Activated naive CD8-positive, alpha-beta T cell treated with anti-CD3 and anti-CD28 coated beads for 36 hours (primary cell): ENCODE measurements at places on chromosomes 12 and 14. TPM values are rescaled to one million over a fixed set of nuclear protein-coding genes. Genes with fewer than 3 reads are reported as not detected.

Gene SMIM41
- total RNA-seq, result not detected

GRCh38 chr12:72291175-72291574, 19.0 kb downstream of the TRHDE start:
- DNase-seq, result no peak
- H3K4me1 ChIP-seq, result no peaks in the 10 kb centered on the region
- H3K4me3 ChIP-seq, result no peak overlapping the region

Gene TRIM9
- 6.2 TPM for total RNA-seq

DNA sequence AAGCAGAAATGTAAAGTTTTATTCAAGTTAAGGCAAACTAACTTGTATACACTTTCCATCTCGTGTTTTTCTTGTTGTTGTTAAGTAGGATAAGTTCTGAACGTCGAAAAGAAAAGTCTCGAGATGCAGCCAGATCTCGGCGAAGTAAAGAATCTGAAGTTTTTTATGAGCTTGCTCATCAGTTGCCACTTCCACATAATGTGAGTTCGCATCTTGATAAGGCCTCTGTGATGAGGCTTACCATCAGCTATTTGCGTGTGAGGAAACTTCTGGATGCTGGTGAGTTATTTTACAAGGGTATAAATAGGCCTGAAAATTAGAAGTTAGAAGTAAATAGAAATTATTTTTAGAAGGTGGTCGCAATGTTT, 25.0 kb downstream of the HIF1A start:
- peaks cover 64% of the 10 kb centered on the region for H3K4me1 ChIP-seq
- H3K27ac ChIP-seq, result peak overlapping the region; percentile 78
- no peaks in the 10 kb centered on the region for H3K27me3 ChIP-seq

DNA sequence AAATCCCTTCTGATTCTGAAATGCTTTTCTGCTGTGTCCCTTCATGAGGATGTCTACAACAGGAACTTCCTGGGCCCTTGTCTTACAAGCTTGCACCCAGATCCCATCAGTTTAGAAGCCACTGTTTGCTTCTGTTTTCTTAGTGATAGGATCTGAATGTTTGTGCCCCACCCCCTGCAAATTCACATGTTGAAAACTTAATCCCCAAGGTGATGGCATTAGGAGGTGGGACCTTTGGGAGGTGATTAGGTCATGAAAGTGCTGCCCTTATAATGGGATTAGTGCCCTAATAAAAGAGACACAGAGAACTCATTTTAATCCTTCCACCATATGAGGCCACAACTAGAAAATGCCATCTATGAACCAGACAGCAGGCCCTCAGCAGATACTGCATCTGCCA, 36.0 kb upstream of the GNPNAT1 start:
- H3K36me3 ChIP-seq, result no peaks in the 10 kb centered on the region
- no peak for DNase-seq
- H3K27me3 ChIP-seq, result peaks cover 4% of the 10 kb centered on the region
- peaks cover 2% of the 10 kb centered on the region for H3K4me1 ChIP-seq
- H3K27ac ChIP-seq, result no peak overlapping the region

DNA sequence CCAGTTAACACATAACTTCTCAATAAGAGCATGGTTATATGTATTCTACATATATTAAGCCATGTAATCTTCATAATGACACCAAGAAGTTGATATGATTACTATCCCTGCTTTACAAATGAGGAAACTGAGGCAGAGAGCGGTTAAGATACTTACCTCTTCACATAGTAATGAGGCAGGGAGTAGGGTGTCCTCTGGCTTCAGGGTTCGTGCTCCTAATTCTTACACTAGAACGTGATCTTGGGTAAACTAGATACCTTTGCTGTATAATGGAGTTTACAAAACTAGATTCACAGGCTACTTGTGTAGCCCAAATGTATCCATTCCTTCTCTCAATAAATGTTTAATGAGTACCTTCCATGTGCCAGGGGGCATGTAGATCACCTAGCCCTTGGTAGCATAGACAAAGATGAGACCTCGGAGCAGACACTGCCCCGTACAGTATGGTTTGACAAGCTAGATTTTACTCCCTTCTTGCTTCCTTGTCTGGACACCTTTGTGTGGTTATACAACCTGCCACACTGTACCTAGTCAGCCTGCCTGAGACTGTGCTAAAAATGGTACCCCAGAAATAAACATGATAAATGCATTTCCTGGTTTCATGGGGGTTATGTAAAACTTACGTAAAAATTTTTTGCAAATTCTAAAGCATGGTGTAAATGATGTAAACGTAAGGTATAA, 991.8 kb downstream of the VRK1 start:
- no peak overlapping the region for H3K4me3 ChIP-seq
- peaks cover 19% of the 10 kb centered on the region for H3K4me1 ChIP-seq
- no peaks in the 10 kb centered on the region for H3K27me3 ChIP-seq
- no peaks in the 10 kb centered on the region for H3K36me3 ChIP-seq
- no peak for DNase-seq
- no peak overlapping the region for H3K27ac ChIP-seq

DNA sequence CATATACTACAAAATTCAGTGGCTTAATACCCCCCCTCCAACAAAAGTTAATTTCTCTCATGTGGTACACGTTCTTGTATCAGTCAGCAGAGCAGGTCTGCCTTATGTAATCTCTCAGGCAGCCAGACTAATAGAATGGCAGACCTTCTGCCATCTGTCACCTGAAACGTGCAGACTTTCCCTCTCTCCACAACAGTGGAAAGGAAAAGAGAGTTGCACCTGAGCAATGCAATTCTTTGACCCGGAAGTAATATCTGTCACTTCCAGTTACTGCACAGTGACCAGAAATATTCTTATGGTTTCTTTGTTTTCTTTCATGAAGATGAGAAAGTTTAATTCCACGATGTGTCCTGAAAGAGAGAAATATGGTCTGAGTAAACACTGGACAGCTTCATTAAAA, 14.4 kb downstream of the KERA start:
- H3K27ac ChIP-seq, result no peak overlapping the region
- DNase-seq, result no peak
- no peaks in the 10 kb centered on the region for H3K36me3 ChIP-seq
- H3K27me3 ChIP-seq, result peaks cover 10% of the 10 kb centered on the region
- H3K4me1 ChIP-seq, result no peaks in the 10 kb centered on the region

Gene NTN4
- not detected for total RNA-seq

DNA sequence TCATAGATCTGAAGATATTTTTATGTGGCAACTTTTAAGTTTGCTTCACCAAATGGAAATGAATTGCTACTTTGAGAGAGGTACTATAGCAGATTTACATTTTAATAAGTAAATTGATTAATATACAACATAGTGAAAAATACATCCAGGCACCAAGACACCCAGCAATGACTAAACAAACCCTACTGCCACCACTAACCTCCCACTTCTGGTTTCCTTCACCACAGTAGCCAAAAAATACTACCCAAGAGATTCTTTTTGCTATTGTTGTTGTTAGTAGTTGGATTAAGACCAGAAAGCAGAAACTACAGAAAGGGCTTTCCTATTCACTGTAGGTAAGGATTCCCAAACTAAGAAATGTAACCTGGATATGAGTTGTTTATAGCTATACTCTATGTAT, 54.1 kb downstream of the COCH start:
- DNase-seq, result peak; percentile 9
- peaks cover 5% of the 10 kb centered on the region for H3K36me3 ChIP-seq
- H3K4me3 ChIP-seq, result no peak overlapping the region

Gene PGF
- total RNA-seq, result not detected

- no peaks in the 10 kb centered on the region for H3K27me3 ChIP-seq
- H3K27ac ChIP-seq, result no peak overlapping the region
- peaks cover 14% of the 10 kb centered on the region for H3K36me3 ChIP-seq
- no peak overlapping the region for H3K4me3 ChIP-seq
- DNase-seq, result no peak
These were observed 110.3 kb downstream of the SLC38A1 start for GRCh38 chr12:46158501-46158900.

GRCh38 chr14:70879448-70879847, 27.8 kb upstream of the PCNX1 start:
- H3K27ac ChIP-seq, result no peak overlapping the region
- H3K27me3 ChIP-seq, result no peaks in the 10 kb centered on the region
- no peak for DNase-seq
- peaks cover 25% of the 10 kb centered on the region for H3K4me1 ChIP-seq
- H3K36me3 ChIP-seq, result no peaks in the 10 kb centered on the region
- no peak overlapping the region for H3K4me3 ChIP-seq

GRCh38 chr12:76530516-76530915, 29.1 kb downstream of the OSBPL8 start:
- no peak overlapping the region for H3K27ac ChIP-seq
- H3K36me3 ChIP-seq, result peaks cover 39% of the 10 kb centered on the region
- no peak for DNase-seq
- H3K4me1 ChIP-seq, result peaks cover 37% of the 10 kb centered on the region

GRCh38 chr12:124668602-124669001, 101.2 kb upstream of the NCOR2 start:
- no peak overlapping the region for H3K4me3 ChIP-seq
- no peak for DNase-seq
- no peak overlapping the region for H3K27ac ChIP-seq
- H3K27me3 ChIP-seq, result no peaks in the 10 kb centered on the region
- no peaks in the 10 kb centered on the region for H3K36me3 ChIP-seq

Gene PMEL
- total RNA-seq, result 0.25 TPM

DNA sequence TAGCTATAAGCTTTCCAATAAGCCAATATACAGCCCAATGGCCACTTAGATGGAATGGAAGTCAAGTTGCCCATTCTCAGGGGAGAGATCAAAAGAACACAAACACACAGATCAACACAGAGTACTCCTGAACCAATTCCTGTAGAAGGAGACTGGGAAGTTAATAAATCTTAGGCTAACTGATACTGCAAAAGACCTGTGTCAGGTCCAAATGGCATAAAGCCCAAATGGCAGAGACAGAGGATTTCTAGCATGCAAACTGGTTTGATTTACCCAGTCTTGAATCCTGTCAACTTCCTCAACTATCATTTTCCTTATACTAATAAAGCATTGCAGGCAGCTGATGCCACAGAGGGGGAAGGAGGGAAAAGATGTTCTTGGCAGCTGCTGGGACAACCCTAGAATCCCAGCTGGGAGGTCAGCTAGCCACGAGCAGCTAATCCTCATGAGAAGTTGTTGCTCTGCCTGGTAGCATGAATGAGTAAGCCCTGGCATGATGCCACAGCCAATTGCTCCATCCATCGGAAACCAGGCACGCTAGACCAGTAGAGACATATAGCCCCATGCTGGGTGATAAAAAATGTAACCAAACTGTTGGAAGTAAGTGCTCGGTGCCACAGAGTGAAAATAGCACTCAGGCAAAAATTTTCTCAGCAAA, 26.2 kb downstream of the ANG start:
- no peaks in the 10 kb centered on the region for H3K36me3 ChIP-seq
- H3K4me3 ChIP-seq, result no peak overlapping the region
- no peaks in the 10 kb centered on the region for H3K27me3 ChIP-seq
- no peak for DNase-seq
- no peak overlapping the region for H3K27ac ChIP-seq

GRCh38 chr14:102457509-102457908, 52.1 kb downstream of the ANKRD9 start:
- H3K4me3 ChIP-seq, result no peak overlapping the region
- no peaks in the 10 kb centered on the region for H3K27me3 ChIP-seq
- H3K4me1 ChIP-seq, result peaks cover 4% of the 10 kb centered on the region
- peaks cover 1% of the 10 kb centered on the region for H3K36me3 ChIP-seq

GRCh38 chr12:13187399-13187798, 9.1 kb upstream of the EMP1 start:
- H3K27me3 ChIP-seq, result peaks cover 4% of the 10 kb centered on the region
- H3K27ac ChIP-seq, result no peak overlapping the region
- H3K4me1 ChIP-seq, result no peaks in the 10 kb centered on the region
- no peak overlapping the region for H3K4me3 ChIP-seq
- no peaks in the 10 kb centered on the region for H3K36me3 ChIP-seq

DNA sequence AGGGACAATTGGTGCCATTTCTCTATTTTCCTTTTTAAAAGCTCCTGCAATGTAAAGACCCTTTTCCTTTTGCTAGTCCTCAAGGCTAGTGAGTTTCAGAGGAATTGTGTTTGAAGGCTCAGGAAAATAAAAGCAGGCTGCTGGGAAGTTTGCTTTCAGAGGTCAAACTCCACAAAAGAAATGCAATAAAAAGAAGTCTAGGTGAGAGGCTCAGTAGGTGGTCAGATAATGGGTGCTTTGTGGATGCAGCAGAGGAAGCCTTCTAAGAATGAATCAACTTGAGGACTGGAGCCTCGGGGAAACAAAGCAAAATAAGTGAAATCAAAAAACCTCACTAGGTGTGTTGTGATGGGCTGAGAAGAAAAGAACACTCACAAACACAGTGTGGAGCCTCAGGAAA, 10.3 kb downstream of the CCDC175 start:
- no peaks in the 10 kb centered on the region for H3K4me1 ChIP-seq
- H3K27ac ChIP-seq, result no peak overlapping the region
- peaks cover 17% of the 10 kb centered on the region for H3K27me3 ChIP-seq
- H3K4me3 ChIP-seq, result no peak overlapping the region
- H3K36me3 ChIP-seq, result no peaks in the 10 kb centered on the region
- DNase-seq, result no peak

- peak overlapping the region; percentile 96 for H3K4me3 ChIP-seq
- DNase-seq, result no peak
- H3K27ac ChIP-seq, result no peak overlapping the region
- peaks cover 32% of the 10 kb centered on the region for H3K36me3 ChIP-seq
These were observed 2.0 kb upstream of the NR4A1 start for GRCh38 chr12:52049286-52049685.

DNA sequence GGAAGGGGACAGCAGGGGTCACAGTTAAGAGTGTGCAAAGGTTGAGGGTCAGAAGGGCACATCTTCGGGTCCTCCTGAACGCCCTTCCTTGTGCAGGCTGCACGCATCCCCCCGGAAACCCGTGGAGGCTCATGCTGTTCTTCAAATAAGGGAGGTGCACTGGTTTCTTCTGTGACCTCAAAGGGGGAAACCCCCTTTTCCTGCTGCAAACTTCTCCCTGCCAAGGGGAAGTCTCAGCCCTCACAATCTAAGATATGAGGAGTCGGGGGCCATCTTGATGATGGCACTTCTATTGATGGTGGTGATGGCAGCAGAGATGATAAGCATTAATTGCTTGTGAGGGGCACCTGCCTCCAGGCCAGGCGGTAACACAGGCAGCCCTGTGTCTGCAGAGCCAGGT, 40.0 kb downstream of the ISCA2 start:
- no peak overlapping the region for H3K27ac ChIP-seq
- H3K36me3 ChIP-seq, result no peaks in the 10 kb centered on the region
- H3K4me3 ChIP-seq, result no peak overlapping the region
- H3K27me3 ChIP-seq, result no peaks in the 10 kb centered on the region
- H3K4me1 ChIP-seq, result peaks cover 4% of the 10 kb centered on the region
- no peak for DNase-seq

- H3K27ac ChIP-seq, result no peak overlapping the region
- DNase-seq, result no peak
- H3K4me1 ChIP-seq, result no peaks in the 10 kb centered on the region
- H3K27me3 ChIP-seq, result peaks cover 5% of the 10 kb centered on the region
These were observed 370.2 kb downstream of the ADGRD1 start for GRCh38 chr12:131323879-131324278.

GRCh38 chr12:110921262-110921661, 883 bp upstream of the MYL2 start:
- DNase-seq, result no peak
- no peak overlapping the region for H3K4me3 ChIP-seq
- H3K4me1 ChIP-seq, result no peaks in the 10 kb centered on the region
- no peaks in the 10 kb centered on the region for H3K36me3 ChIP-seq

Gene RNF34
- 60.2 TPM for total RNA-seq

Gene ASIC1
- 10.8 TPM for total RNA-seq
